ENCODE measurements at places on chromosomes 16 and 17. TPM values are rescaled to one million over a fixed set of nuclear protein-coding genes. Genes with fewer than 3 reads are reported as not detected.

DUXB gene
- not detected for polyA plus RNA-seq

NOD2 gene
- 0.82 TPM for polyA plus RNA-seq

EXOC3L1 gene
- polyA plus RNA-seq, result 5.5 TPM

TACO1 gene
- polyA plus RNA-seq, result 21.0 TPM

CA10 gene
- polyA plus RNA-seq, result 113 TPM

SEZ6L2 gene
- 155 TPM for polyA plus RNA-seq

TEKT3 gene
- 3.6 TPM for polyA plus RNA-seq

SMTNL2 gene
- 5.8 TPM for polyA plus RNA-seq

BCO1 gene
- polyA plus RNA-seq, result 0.71 TPM

AOC2 gene
- 4.1 TPM for polyA plus RNA-seq

PRAC1 gene
- polyA plus RNA-seq, result not detected

IL34 gene
- polyA plus RNA-seq, result 4.0 TPM

PPM1D gene
- polyA plus RNA-seq, result 15.8 TPM

PRSS27 gene
- polyA plus RNA-seq, result 9.7 TPM

CD300H gene
- polyA plus RNA-seq, result not detected

TMEM235 gene
- 2.0 TPM for polyA plus RNA-seq

BRIP1 gene
- 3.4 TPM for polyA plus RNA-seq

AURKB gene
- 13.1 TPM for polyA plus RNA-seq
